ENCODE measurements at places on chromosomes 3 and 15. TPM values are rescaled to one million over a fixed set of nuclear protein-coding genes. Genes with fewer than 3 reads are reported as not detected.

The MASP1 gene
- not detected for polyA plus RNA-seq

The COPS2 gene
- 35.3 TPM for polyA plus RNA-seq

- no peaks in the 10 kb centered on the region for H3K27me3 ChIP-seq
- no peak overlapping the region for H3K27ac ChIP-seq
- peaks cover 21% of the 10 kb centered on the region for H3K4me1 ChIP-seq
- H3K4me3 ChIP-seq, result no peak overlapping the region
Measured at GRCh38 chr15:48333540-48333939, 2.3 kb downstream of the DUT start.

- H3K27me3 ChIP-seq, result no peaks in the 10 kb centered on the region
- no peak for DNase-seq
- no peak overlapping the region for H3K4me3 ChIP-seq
- H3K27ac ChIP-seq, result no peak overlapping the region
- H3K36me3 ChIP-seq, result no peaks in the 10 kb centered on the region
Measured at GRCh38 chr15:78453447-78453846, 15.4 kb downstream of the IREB2 start.

GRCh38 chr15:58108117-58108516, 30.1 kb upstream of the AQP9 start:
- H3K4me1 ChIP-seq, result no peaks in the 10 kb centered on the region
- DNase-seq, result no peak
- no peak overlapping the region for H3K27ac ChIP-seq
- no peaks in the 10 kb centered on the region for H3K36me3 ChIP-seq
- H3K4me3 ChIP-seq, result no peak overlapping the region

DNA sequence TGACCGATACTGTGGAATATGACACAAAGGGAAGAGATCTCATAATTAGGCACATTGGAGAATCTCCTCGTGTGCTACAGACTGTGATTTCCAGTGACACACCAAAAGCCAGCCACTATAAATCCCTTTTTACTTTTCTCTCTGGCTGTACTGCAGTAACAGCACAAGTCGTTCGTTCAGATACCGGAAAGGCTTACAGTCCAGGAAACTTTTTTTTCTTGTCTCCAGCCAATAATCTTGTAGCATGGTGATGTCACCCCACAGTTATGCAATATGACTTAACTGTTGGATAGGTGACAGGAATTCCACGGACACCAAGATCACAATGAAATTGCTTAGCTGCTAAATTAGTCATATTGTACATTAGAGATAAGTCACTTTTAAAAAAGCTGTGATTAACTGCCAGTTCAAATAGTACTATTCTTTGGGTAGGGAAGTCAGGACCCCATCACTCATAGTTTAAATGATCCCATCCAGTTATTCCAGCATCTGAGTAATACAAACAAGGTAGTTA, 36.3 kb upstream of the TSC22D2 start:
- H3K4me1 ChIP-seq, result no peaks in the 10 kb centered on the region
- H3K36me3 ChIP-seq, result no peaks in the 10 kb centered on the region
- H3K27me3 ChIP-seq, result no peaks in the 10 kb centered on the region

- H3K27ac ChIP-seq, result no peak overlapping the region
- no peaks in the 10 kb centered on the region for H3K27me3 ChIP-seq
- no peaks in the 10 kb centered on the region for H3K36me3 ChIP-seq
- no peak for DNase-seq
- H3K4me1 ChIP-seq, result peaks cover 6% of the 10 kb centered on the region
Measured at GRCh38 chr3:142027300-142027699, 122.0 kb downstream of the TFDP2 start.

- H3K36me3 ChIP-seq, result no peaks in the 10 kb centered on the region
- H3K27me3 ChIP-seq, result no peaks in the 10 kb centered on the region
- H3K4me3 ChIP-seq, result no peak overlapping the region
- no peak overlapping the region for H3K27ac ChIP-seq
Measured at GRCh38 chr3:160486459-160486869, 36.9 kb upstream of the TRIM59 start.
